Activated CD4-positive, alpha-beta T cell treated with anti-CD3 and anti-CD28 coated beads, Interleukin-2, Interleukin-6, amounts not matched to agents 100 ng/mL and 50 ng/mL, durations not matched to agents 16 hours and 8 hours (primary cell): ENCODE measurements at places on chromosomes 2 and 18.

DNA sequence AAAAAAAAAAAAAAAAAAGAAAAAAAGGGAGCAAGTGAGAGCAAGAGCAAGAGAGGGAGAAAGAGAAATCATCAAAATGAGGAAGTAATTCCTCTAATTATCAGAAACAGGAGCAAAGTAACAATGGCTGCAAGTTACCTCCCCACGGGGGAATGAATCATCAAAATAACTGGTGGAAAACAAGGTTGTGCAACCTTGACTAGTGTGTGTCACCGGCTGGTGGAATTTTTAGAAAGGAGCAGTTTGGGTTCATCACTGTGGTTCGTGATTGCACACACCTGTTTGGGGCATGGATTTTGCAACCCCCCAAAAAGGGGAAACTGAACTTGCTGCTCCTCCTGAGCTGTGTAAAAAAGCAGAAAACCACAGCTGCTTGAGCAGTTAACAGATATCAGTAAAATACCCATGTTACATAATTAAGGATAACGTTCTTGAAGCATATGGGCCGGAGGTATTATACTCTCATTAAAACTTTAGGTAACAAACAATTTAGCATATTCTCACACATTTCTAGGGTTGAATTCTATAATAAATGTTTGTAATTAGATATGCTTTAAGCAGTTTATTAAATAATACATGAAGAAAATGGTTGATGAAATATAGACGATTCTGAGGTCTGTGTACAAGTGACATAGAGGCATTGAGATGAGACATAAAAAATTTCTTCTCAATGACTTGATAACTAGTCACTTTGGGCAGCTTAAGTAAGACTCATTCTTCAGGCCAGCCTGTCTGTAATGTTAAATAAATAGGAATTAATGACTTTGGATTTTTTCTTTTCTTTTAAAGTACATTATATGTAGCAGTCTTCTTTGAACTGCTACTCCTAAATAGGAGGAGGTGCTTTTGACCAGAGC is 184.2 kb upstream of the ZEB2 start:
- DNase-seq = peak; percentile 2

GRCh38 chr2:68193787-68194372 is 36.2 kb downstream of the PNO1 start:
- DNase-seq = no peak

- DNase-seq = no peak
Observed at GRCh38 chr2:67848551-67849285, 214.1 kb downstream of the C1D start.

DNA sequence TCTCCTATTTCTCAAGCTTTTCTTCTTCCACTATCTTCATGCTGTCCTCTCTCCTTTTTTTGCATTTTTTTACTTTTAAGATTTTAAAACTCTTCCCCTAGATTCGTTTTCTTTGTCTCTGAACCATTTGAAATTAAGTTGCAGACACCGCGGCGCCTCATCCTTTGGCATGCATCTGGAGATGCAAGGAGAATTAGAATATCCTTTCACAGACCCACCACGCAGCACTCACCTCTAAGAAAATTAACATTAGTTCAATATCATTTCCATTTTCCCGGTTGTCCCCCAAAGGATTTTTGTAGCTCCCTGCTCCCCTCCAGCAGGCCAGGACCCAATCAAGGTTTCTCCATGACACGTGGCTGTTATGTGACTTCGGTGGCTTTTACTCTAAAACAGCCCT is 88.8 kb downstream of the C1QL2 start:
- DNase-seq = no peak

GRCh38 chr2:26148501-26148900 is 24.4 kb upstream of the GAREM2 start:
- no peak for DNase-seq

GRCh38 chr18:57792631-57793301 is 10.3 kb downstream of the ATP8B1 start:
- DNase-seq = no peak

DNA sequence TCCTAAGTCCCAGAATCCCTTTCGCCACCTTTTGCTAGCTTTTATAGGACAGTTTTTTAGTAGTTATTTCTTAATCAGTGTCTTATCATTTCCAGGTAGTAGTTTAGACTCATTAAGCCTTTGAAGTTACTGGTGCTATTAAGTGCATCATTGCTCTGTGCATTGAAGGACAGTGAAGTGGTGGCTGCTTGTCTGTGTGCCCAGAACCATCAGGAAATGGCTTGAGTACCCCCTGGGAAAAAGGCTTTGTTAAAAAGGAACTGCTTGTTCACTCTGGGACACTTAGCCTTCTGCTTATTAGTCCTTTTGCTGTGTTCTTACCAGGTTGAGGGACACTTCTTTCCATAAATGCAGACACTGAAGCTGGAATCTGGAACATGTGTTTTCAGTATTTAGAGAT is 30.0 kb downstream of the DTNA start:
- DNase-seq = no peak

DNA sequence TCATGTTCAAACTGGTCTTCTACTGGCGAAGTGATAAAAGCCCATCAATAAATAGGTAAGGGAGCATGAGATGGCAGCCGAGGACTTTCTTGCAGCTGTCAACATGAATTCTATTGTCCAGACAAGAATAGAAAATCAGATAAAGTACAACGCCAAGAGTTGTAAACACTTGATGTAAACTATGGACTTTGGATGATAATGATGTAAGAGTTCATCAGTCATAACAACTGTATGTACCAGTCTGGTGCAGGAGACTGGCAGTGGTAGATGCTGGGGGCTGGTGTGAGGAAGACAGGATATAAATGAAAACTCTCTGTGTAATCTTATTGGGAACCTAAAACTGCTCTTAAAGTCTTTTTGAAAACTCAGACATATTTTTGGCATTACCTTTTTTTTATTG is 155.9 kb upstream of the RASGRP3 start:
- DNase-seq = peak; percentile 20

GRCh38 chr2:226674123-226674522 is 125.5 kb downstream of the IRS1 start:
- DNase-seq = no peak

- no peak for DNase-seq
Observed at GRCh38 chr2:69740502-69740951, 1.4 kb upstream of the ANXA4 start.

- no peak for DNase-seq
Observed at GRCh38 chr2:42195559-42195958, 26.4 kb downstream of the EML4 start.

- no peak for DNase-seq
Observed at GRCh38 chr2:97812931-97813330, 99.6 kb downstream of the ZAP70 start.
